Gastrocnemius medialis (tissue), 4 donors: ENCODE measurements at places on chromosomes 12 and 14. TPM values are rescaled to one million over a fixed set of nuclear protein-coding genes. Genes with fewer than 3 reads are reported as not detected.
A peak's percentile ranks its signal among the peaks of the same experiment; 100 is the strongest.

The TTC9 gene
- 4.4 TPM for total RNA-seq

The C12orf60 gene
- total RNA-seq, result not detected

The ESYT1 gene
- 52.3 TPM for total RNA-seq

DNA sequence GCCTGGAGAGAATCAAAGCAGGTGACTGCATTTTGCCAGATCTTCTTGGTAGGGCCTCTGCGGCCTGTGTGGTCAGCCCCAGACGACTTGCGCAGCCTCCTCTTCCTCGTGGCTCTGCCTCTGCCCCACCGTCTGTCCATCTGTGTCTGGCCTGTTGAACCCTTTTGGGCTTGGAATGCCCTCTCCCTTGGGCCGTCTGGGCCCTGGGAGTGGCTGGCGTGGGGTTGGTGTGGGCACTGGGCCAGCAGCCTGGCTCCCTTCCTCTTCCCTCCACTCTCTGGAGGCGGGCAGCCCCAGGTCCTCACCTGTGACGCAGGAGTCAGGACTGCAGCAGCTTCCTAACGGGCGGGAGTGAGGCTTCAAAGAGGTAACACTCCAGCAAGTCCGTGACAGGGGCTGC lies 9.7 kb upstream of the CCDC197 start:
- peaks cover 43% of the 10 kb centered on the region for H3K4me1 ChIP-seq
- H3K4me3 ChIP-seq, result peak overlapping the region; percentile 35
- DNase-seq, result no peak
- H3K27me3 ChIP-seq, result no peaks in the 10 kb centered on the region
- H3K36me3 ChIP-seq, result no peaks in the 10 kb centered on the region
- peak overlapping the region; percentile 100 for H3K27ac ChIP-seq

- H3K36me3 ChIP-seq, result no peaks in the 10 kb centered on the region
- peaks cover 18% of the 10 kb centered on the region for H3K4me1 ChIP-seq
- no peak overlapping the region for H3K4me3 ChIP-seq
- H3K27me3 ChIP-seq, result no peaks in the 10 kb centered on the region
These were observed 55.3 kb downstream of the ISCA2 start for GRCh38 chr14:74548881-74549280.

DNA sequence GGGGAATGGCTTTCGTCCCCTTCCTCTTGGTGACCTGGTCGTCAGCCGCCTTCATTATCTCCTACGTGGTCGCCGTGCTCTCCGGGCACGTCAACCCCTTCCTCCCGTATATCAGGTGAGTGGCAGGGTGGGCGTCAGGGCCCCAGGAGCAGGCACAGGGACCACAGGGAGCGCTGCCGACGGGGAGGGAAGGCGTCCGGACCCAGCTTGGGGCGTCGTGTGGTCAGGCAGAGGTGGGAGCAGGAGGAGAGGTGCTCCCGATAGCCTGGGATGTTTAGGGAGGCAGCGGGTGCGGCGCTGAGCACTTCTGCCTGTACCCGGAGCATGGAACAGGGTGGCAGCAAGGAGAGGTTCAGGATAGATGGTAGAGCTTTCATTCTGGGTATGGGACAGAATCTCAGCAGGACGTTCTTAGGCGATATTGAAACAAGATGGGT lies 444 bp downstream of the DRAM1 start:
- DNase-seq, result no peak
- peak overlapping the region; percentile 95 for H3K4me3 ChIP-seq
- H3K36me3 ChIP-seq, result no peaks in the 10 kb centered on the region
- no peaks in the 10 kb centered on the region for H3K27me3 ChIP-seq

GRCh38 chr12:49548822-49549648 lies 10.2 kb downstream of the KCNH3 start:
- H3K4me1 ChIP-seq, result peaks cover 22% of the 10 kb centered on the region
- DNase-seq, result no peak

DNA sequence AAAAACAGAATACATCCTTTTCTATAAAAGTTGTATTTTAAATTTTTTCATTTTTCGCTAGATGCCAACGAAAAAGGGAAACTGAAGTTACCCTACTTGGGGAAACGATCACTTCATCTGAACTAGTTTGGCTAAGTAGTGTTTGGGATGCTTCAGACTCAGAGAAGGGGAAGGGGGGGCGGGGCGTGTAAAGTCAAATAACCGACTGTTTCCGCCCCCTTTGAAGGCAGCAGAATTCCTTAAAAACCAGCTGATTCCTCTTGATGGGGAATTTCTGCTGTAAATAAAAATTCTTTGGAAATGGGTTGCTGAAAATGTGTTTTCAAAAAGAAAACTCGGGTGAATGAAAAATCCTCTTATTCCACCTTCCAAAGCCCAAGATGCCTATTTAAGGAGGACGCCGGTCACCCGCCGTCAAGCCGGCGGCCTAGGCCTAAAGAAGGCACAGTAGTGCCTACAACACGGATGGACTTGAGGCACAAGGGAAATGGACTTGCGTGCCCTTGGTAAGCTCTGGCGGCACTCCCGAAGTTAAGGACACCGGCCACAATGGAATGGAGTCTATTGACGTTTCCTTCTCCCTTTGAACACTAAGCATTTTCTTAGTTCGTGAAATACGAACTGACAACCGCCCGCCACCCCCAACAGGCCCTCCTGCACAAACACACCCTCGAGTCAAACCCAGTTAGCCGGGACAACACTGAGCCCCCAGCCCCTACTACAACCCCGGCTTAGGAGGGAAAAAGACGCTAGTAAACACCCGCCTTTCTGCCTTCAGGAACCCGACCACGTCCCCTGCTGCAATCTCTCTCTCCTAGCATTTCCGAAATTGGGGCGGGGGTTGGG lies 1.9 kb downstream of the ATXN2 start:
- H3K4me3 ChIP-seq, result peak overlapping the region; percentile 76
- H3K4me1 ChIP-seq, result peaks cover 50% of the 10 kb centered on the region
- H3K27me3 ChIP-seq, result no peaks in the 10 kb centered on the region
- DNase-seq, result peak; percentile 13

GRCh38 chr12:50129290-50129689 lies 17.3 kb downstream of the COX14 start:
- no peaks in the 10 kb centered on the region for H3K27me3 ChIP-seq
- H3K36me3 ChIP-seq, result peaks cover 3% of the 10 kb centered on the region
- no peak for DNase-seq
- H3K4me3 ChIP-seq, result no peak overlapping the region

GRCh38 chr12:66144791-66145754 lies 14.5 kb upstream of the LLPH start:
- no peak overlapping the region for H3K4me3 ChIP-seq
- peaks cover 25% of the 10 kb centered on the region for H3K4me1 ChIP-seq
- peaks cover 38% of the 10 kb centered on the region for H3K36me3 ChIP-seq
- peak overlapping the region; percentile 22 for H3K27ac ChIP-seq
- no peaks in the 10 kb centered on the region for H3K27me3 ChIP-seq
